ENCODE measurements at places on chromosomes 16 and 17. TPM values are rescaled to one million over a fixed set of nuclear protein-coding genes. Genes with fewer than 3 reads are reported as not detected.

CES5A gene
- total RNA-seq = not detected

CDH15 gene
- total RNA-seq = not detected

HSD11B2 gene
- not detected for total RNA-seq

SCO1 gene
- 27.7 TPM for total RNA-seq

PFN1 gene
- 1,639 TPM for total RNA-seq

HSD17B1 gene
- total RNA-seq = not detected

CEMP1 gene
- not detected for total RNA-seq

HAGHL gene
- 1.9 TPM for total RNA-seq
